ENCODE measurements at places on chromosomes 5 and 9. TPM values are rescaled to one million over a fixed set of nuclear protein-coding genes. Genes with fewer than 3 reads are reported as not detected.

PRXL2C gene
- total RNA-seq: 16.6 TPM

SAPCD2 gene
- total RNA-seq: 10.4 TPM

ARID3C gene
- under 0.01 TPM for total RNA-seq

PDE8B gene
- total RNA-seq: 0.56 TPM

PCDHGA3 gene
- total RNA-seq: 1.7 TPM

GHR gene
- total RNA-seq: 2.8 TPM

PLPP7 gene
- total RNA-seq: 19.4 TPM

GNA14 gene
- 4.0 TPM for total RNA-seq

ROPN1L gene
- total RNA-seq: 0.38 TPM

SYK gene
- total RNA-seq: not detected

C9orf153 gene
- 0.56 TPM for total RNA-seq

AHRR gene
- total RNA-seq: 19.4 TPM

SLC6A7 gene
- total RNA-seq: under 0.01 TPM

SLC34A3 gene
- total RNA-seq: not detected

GALT gene
- 17.4 TPM for total RNA-seq

KCNV2 gene
- total RNA-seq: not detected

PCDHA4 gene
- total RNA-seq: 0.19 TPM

ABCA2 gene
- total RNA-seq: 20.3 TPM

TAF11L10 gene
- total RNA-seq: not detected

SAXO1 gene
- total RNA-seq: under 0.01 TPM

MAN1B1 gene
- total RNA-seq: 67.3 TPM

TNFSF15 gene
- total RNA-seq: 1.5 TPM

TRIP13 gene
- total RNA-seq: 73.8 TPM

MYMK gene
- total RNA-seq: not detected

PRSS3 gene
- total RNA-seq: 6.5 TPM

NIPAL4 gene
- total RNA-seq: 0.85 TPM

SLC46A2 gene
- not detected for total RNA-seq

GLE1 gene
- 22.3 TPM for total RNA-seq

ADGRD2 gene
- not detected for total RNA-seq

DMRT3 gene
- total RNA-seq: not detected

SPAAR gene
- 5.0 TPM for total RNA-seq

CCL19 gene
- not detected for total RNA-seq

DELE1 gene
- 22.2 TPM for total RNA-seq

RFX3 gene
- total RNA-seq: 2.7 TPM

PCDHGB1 gene
- 0.38 TPM for total RNA-seq

IL7R gene
- total RNA-seq: 13.2 TPM

SNCAIP gene
- 0.85 TPM for total RNA-seq

Data from regular cardiac myocyte (primary cell).